ENCODE measurements at places on chromosomes 13 and 19.

GRCh38 chr13:75180805-75181455 is 301.0 kb downstream of the TBC1D4 start:
- DNase-seq: no peak

GRCh38 chr19:485583-486236 is 10.6 kb upstream of the MADCAM1 start:
- no peak for DNase-seq

DNA sequence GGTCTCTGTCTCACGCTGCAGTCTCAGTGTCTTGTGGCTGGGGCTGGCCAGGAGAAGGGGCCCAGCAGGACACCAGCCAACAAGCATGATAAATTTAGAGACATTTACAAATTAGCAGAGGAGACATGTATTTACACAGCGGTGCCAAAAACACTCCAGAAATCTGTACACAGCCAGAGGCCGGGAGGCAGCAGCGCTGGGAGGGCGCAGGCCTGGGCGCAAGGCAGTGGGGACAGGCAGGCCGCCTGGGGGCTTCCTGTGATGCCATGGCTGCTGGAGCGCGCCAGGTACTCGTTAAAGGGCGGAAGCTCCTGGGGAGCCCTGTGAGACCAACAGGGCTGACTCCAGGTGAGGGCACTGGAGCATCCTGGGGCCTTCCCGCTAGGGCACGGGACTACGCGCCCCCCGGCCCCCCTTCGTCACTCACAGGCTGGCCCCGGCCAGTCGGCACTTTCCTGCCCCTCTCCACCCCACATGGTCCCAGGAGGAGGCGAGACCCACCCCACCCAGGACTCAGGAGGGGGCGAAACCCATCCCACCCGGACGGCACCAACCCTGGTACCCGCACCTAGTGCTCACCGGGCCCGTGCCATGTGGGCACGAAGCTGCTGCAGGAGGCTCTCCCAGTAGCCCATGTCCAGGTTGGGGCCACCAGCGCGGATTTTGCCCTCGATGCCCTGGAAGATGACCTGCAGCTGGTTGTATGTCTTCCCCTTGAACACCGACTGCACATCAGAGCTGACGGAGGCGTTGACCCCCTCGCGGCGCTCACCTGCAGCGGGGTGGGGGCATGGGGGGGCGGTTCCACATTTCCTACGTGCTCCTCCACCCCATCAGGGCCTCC is 7.4 kb upstream of the TBXA2R start:
- no peak for DNase-seq

DNA sequence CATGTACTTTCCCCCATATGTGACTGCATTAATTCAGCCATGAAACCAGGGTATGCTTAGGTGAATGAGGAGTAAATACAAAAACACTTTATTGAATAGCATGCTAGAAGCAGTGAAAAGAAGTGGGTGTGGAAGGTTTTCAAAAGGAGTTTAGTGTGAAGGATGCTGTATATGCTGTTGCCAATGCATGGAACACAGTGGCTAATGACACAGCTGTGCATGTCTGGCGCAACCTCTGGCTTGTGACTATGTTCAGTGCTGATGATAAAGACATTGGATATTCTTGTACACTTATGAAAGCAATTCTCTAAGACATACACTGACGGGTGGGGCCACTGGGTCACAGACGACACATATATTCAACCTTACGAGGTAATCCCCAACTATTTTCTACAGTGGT is 55.2 kb downstream of the SOX21 start:
- no peak for DNase-seq

DNA sequence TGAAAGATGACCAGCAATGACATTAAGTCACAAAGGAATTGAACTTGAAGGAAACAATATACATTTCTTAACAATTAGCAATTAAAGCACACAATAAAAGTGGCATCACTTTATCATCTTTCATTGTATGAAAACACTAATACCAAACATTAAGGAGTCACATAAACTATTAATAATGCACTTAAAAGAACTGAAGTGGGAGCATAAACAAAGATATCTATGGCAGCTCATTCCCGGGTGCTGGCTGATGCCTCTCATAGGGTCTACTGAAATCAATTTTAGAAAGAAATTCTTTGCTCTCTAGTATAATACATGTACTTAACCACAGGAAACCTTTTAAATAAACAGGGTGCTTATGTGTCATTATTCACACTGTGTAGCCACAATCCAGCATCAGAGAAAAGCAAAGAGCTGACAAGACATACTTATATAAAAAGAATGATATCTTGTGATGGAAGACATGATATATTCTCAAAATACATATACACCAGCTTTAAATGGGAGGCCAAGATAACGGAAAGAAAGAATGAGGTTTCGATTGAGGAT is 1207.8 kb downstream of the EFNB2 start:
- DNase-seq: no peak

DNA sequence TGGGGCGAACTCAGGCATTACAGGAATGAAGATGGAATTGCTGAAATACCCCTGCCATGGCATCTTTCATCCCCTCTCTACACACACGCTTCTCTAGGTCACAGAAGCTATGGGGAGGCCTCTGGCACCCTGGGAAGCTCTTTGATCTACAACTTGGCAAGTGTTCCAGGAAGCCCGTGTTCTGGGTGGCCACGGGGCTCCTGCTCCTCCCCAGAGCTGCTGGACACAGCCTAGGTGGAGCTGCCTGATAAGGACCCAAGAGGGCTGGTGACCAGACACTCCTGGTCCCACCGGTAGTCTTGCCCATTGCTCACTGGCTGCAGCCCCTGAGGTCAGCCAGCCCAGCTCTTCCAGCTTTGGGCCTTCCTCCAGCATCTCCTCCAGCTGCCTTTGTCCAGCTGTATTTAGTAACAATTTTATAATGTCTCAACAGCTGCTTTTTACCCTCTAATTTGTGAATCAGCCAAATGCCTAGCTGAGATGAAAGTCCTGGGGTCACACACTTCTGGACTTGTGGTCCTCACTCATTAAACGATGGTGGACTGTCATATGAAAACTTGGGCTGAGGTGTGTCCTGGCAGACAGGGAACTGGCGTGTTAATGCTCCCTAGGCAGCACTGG is 72.8 kb upstream of the SPATA13 start:
- no peak for DNase-seq

GRCh38 chr13:112696001-112696868 is 6.4 kb downstream of the ATP11A start:
- DNase-seq: no peak

DNA sequence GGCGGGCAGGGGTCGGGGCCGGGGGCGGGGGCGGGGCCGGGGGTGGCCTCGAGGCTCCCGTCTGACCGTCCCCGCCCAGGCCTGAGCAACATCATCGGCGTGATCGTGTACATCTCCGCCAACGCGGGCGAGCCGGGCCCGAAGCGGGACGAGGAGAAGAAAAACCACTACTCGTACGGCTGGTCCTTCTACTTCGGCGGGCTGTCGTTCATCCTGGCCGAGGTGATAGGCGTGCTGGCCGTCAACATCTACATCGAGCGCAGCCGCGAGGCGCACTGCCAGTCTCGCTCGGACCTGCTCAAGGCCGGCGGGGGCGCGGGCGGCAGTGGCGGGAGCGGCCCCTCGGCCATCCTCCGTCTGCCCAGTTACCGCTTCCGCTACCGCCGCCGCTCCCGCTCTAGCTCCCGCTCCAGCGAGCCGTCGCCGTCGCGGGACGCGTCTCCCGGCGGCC is 9.4 kb upstream of the CACNG6 start:
- no peak for DNase-seq

- no peak for DNase-seq
Observed at GRCh38 chr13:49936968-49937273, 781 bp upstream of the SPRYD7 start.

GRCh38 chr13:45704854-45705695 is 3.0 kb downstream of the CBY2 start:
- no peak for DNase-seq

GRCh38 chr13:20151612-20152011 is 9.2 kb downstream of the GJA3 start:
- no peak for DNase-seq

- DNase-seq: peak; percentile 48
Observed at GRCh38 chr19:46537136-46538097, 41.8 kb upstream of the PNMA8B start.

GRCh38 chr19:18488403-18488723 is 33.5 kb downstream of the ELL start:
- DNase-seq: no peak

DNA sequence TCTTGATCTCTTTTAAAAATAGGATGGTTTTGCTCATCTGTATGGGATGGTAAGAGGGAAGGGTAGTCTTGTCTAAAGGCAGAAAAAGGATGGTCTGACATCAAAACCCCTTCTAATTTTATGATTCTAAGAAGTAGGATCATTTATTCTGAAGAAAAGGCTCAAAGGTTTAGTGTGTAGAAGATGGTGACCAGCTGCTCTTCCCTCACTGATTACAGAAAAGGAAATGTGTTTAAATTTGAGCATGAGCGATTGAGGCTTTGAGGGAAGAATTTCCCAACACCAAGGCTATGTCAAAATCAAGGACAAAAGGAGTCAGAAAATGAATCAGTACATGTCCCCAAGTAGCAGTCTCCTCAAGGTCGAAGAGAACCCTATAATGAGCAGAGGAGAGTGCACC is 909.8 kb downstream of the EFNB2 start:
- no peak for DNase-seq

DNA sequence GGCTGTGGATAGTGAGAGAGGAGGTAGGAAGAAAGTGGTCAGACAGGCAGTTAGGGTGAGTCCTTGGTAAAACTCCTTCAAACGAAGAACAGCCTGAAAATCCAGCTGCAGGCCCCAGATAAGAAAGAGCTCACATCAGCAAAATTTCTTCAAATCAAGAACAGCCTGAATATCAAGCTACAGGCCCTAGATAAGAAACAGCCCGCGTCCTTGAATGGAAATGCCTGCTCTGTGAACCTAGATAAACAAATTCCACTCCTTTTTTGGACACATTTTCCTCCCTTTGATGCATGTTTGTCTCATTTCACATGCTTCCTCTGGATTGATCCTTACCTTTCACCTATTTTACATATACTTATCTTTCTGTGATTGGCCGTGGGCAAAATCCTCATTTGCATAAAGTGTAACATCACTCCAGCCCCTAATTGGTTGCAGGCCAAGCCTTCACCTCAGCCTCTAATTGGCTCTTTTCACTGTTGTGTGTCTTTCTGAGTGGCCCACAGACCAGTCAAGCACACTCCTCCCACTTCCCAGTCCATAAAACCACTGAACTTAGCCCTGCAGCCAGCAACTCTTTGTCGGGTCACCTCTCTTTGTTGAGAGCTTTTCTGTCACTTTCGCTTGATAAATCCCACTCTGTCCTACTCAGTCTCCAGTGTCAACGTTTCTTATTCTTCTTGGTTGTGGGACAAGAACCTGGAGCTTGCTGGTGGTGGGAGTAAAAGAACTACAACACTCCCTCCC is 6.0 kb upstream of the SULT2A1 start:
- no peak for DNase-seq

- no peak for DNase-seq
Observed at GRCh38 chr19:49861107-49861506, 6.3 kb downstream of the PNKP start.

DNA sequence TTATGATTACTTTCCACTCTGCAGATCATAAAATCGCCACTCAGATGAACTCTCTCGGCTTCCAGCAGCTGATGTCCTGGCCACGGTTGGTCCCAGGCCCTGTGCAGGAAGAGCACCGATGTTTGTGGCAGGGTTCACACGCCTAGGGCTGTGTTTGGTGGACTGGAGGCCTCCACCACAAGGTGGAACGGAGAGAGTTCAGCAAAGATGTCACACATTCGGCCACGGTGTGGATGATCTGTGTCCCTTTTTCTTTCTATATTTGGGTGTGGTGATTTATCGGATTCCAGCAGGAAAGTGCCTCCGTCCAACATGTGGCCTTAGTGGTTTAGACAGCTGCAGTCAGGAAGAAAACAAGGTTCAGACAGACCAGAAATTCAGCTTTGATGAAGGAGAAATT is 521 bp upstream of the SHISA2 start:
- no peak for DNase-seq

GRCh38 chr19:19109601-19110000 is 28.7 kb downstream of the TMEM161A start:
- no peak for DNase-seq

DNA sequence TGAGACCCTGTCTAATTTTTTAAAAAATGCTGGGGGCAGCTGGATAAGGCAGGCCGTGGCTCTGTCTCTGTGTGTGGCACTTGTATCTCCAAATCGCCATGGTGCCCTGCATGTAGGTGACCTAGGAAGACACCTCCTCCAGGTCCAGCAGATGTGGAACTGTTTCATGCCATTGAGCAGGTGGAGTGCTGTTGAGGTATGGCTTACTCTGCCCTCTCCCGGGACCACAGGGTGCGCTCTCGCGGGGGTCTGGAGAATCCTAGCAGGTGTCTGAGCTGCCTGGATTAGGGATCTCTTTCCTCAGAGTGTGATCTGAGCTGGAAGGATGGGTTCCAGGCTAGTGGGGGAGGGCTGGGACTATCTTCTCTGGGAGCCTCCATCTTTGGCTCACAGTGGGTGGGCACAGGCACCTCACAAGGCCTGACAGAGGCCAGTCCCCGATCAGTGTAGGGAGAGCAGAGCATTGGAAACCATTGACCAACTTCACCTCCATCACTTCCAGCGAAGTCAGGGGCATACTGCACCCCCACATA is 67.7 kb upstream of the TM9SF2 start:
- DNase-seq: no peak

GRCh38 chr13:39037410-39037879 is 444 bp downstream of the PROSER1 start:
- DNase-seq: no peak

DNA sequence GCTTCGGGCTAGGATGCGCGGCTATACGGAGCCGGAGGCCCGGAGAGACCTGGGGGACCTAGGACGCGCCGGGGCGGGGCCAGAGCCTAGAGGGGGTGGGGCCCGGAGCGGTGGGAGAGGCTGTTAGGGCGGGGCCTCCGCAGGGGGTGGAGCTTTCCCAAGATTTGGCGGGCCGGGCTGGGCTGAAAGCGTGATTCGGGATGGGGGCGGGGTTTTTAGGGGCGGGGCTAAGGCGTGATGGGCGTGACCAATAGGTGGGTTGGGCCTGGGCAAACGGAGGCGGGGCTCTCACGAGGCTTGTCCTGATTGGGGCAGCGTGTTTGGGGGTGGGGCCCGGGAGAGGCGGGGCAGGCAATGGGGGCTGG is 439 bp downstream of the RAB11B start:
- peak; percentile 81 for DNase-seq

DNA sequence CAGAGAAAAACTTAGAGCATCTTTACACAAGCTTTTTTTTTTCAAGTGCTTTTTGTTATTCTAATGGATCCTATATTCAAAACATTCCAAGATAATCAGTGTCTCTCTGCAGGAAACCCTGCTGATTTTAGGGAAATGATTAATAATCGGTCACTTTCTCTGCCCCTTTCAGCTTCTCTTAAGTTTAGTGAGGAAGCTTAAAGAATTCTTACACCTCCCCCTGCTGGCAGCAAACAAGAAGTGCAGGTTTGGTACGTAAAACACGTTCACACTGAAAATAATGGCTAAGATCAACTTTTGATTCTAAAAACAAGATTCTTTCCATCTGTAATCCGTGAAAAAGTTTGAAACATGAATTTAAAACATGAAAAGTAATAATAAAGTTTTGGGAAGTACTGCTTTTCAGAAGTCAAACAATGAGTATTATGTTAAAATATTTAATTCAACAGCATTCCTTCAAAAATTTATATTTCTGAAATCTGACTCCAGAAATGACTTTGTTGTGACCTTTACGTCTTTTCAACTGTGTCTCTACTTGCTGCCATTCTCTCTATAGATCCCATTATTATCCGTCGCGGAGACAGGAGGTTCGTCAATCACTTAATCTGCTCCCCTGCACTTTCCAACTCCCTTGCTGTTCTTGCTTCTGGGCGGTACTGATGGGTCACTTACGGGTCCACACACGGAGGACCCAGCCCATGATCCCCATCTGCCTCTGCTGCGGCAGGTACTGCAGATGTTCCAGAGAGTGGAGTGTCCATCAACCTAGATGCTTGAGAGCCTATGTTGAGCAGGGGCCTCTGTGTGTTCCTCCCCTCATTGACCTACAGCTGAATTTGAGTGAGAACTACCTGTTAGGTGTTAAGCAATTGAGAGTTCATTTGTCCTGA is 203.1 kb upstream of the EDNRB start:
- DNase-seq: no peak

Measured in stimulated activated CD4-positive, alpha-beta T cell treated with anti-CD3 and anti-CD28 coated beads, TNF-alpha, amount 100 ng/mL, for 1 hour (primary cell).